Renal cortex interstitium (tissue), 15 donors: ENCODE measurements at places on chromosomes 13 and 19. TPM values are rescaled to one million over a fixed set of nuclear protein-coding genes. Genes with fewer than 3 reads are reported as not detected.

The PPM1N gene
- polyA plus RNA-seq: not detected

The TYK2 gene
- 101 TPM for polyA plus RNA-seq

The KL gene
- 41.8 TPM for polyA plus RNA-seq

The DMRTC2 gene
- polyA plus RNA-seq: not detected

The FSD1 gene
- 8.7 TPM for polyA plus RNA-seq

The CCDC169 gene
- 5.5 TPM for polyA plus RNA-seq

The PDE4C gene
- 0.30 TPM for polyA plus RNA-seq

The SHC2 gene
- 33.1 TPM for polyA plus RNA-seq

The FFAR2 gene
- 0.32 TPM for polyA plus RNA-seq

The MEF2B gene
- 2.9 TPM for polyA plus RNA-seq

The FLT3LG gene
- 2.5 TPM for polyA plus RNA-seq

The ENOX1 gene
- polyA plus RNA-seq: 11.1 TPM

DNA sequence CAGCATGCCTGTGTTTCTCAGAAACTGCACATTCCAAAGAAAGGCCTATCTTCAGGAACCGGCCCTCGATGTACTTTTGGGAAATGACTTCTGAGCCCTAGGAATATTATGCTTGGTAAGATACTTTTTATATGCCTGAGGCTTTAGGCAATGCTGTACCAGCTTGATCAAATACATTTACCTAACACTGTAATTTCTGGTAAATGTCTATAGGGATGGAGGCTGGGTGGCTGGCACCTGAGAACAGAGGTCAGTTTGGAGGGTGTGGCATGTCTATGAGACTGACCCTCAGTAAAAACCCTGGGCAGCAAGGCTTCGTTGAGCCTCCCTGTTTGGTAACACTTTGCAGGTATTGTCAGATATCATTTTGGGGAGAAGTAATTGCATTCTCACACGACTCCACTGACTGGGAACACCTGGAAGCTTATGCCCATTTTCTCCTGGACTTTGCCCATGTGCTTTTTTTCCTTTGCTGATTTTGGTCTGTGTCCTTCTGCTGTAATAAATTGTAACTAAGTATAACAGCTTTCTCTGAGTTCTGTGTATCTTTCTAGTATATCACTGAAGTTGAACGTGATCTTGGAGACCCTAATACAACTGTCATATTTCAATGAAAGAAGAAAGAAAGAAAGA lies 1339.1 kb downstream of the OLFM4 start:
- DNase-seq: no peak

DNA sequence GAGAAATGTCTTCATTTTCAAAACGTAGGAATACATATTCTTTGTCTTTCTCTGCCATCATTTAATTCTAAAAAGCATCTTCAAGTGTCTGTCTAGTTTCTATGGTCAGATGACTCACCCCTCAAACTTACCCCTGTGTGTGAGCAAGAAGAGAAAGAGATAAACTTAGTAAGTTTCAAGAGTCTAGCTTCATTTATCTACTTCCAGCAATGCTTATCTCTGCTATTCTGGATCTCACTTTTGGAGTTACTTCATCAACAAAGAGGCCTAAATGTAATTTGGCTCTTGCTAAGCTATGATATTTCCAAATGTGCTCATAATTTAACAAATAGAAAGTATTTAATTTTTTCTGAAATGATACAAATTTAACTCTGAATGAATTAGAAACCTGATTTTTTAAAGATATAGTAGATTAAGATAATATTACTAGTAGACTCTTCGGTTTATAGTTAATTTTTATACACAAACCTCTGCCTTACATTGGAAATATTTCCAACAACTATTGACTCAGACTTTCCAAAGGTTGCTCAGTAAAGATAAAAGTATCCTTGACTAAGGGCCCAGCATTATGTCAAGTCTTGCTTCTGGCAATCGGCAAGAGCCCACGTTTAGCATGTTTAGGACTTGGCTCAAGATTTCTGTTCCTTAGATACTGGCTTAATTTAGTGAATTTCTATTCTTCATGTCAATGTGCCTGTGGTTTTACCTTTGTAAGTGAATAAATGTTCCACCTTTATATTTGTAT lies 1511.0 kb upstream of the SLC10A2 start:
- no peak for DNase-seq

DNA sequence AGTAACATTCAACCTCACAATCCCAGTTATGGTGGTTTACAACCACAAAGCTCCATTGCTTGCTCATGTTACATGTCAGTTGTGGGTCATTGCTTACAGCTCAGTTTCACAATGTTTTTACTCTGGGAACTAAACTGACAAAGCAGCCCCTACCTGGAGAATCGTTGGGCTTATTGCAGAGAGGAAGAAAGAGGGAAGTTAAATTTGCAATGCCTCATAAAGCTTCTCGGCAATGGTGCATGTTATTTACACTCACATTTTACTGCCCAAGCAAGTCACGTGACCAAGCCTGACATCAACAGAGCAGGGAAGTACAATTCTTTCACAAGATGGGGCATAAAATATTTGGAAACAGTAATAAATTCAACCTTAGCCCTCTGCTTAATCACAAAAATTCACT lies 441.6 kb downstream of the TDRD3 start:
- peak; percentile 31 for DNase-seq

GRCh38 chr13:40662866-40663265 lies 3.6 kb downstream of the FOXO1 start:
- DNase-seq: no peak

- peak; percentile 66 for DNase-seq
Measured at GRCh38 chr13:99656092-99656745, 154.9 kb downstream of the TM9SF2 start.

DNA sequence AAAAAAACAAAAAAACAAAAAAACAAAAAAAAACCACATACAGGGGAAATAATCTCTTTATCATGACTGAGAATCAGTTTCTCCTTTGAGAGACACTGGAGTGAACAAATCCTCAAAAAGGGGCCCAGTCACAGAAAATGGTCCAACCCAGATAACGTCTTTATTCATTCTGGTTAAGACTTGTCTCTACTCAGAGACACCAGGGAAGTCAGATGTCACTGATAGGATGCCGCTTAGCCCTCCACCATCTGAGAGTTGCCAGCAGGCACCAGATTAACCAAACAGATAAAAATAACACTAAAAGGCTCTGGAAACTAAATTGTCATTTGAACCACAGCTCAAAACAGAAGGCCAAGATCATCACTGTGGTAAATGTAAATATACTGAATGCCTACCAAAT lies 1163.4 kb upstream of the ATXN8OS start:
- no peak for DNase-seq

- DNase-seq: no peak
Measured at GRCh38 chr19:23949611-23950010, 34.9 kb downstream of the ZNF726 start.

- no peak for DNase-seq
Measured at GRCh38 chr19:39138221-39139211, 12.9 kb downstream of the PAK4 start.

GRCh38 chr13:99959540-99960230 lies 11.9 kb downstream of the ZIC5 start:
- no peak for DNase-seq

GRCh38 chr19:35341006-35341405 lies 6.7 kb upstream of the FFAR1 start:
- DNase-seq: no peak

- no peak for DNase-seq
Measured at GRCh38 chr19:21856773-21857514, 21.0 kb upstream of the ZNF43 start.

DNA sequence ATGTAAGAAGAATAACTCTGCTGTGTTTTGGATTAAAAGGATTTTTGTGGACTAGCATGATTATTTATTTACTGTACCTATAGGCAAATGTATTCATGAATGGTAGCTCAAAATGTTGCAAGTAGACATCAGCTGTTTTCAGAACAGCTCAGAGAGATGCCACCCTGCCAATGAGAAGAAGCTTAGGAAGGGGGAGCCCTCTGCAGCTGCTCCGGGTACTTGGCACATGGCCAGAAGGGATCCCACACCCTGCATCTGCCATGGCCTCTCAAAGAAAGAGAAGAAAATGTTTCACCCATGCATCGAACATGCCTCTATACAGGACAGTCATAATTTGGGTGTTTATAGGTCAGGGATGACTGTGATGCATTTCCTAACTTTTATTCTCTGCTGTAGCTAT lies 30.5 kb upstream of the MBNL2 start:
- DNase-seq: no peak

GRCh38 chr19:50387176-50387867 lies 3.2 kb downstream of the POLD1 start:
- DNase-seq: no peak

DNA sequence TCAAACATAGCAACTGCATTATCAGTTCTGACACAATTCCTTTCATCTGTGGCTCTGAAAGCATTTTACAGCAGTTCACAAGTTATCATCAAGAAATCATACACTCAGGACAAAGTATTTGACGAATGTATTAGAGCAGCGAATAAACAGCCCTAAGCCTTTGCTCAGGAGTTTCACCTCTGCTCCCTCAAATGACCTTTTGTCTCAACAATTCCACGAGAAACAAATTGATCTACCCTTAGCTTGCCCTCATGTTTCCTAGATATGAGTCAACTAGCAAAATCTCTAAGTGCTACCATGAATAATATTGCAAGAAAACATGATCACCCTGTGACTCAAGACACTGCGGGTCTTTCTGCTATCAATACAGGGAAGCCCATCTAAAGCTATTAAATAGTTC lies 396.1 kb downstream of the EFNB2 start:
- DNase-seq: no peak

DNA sequence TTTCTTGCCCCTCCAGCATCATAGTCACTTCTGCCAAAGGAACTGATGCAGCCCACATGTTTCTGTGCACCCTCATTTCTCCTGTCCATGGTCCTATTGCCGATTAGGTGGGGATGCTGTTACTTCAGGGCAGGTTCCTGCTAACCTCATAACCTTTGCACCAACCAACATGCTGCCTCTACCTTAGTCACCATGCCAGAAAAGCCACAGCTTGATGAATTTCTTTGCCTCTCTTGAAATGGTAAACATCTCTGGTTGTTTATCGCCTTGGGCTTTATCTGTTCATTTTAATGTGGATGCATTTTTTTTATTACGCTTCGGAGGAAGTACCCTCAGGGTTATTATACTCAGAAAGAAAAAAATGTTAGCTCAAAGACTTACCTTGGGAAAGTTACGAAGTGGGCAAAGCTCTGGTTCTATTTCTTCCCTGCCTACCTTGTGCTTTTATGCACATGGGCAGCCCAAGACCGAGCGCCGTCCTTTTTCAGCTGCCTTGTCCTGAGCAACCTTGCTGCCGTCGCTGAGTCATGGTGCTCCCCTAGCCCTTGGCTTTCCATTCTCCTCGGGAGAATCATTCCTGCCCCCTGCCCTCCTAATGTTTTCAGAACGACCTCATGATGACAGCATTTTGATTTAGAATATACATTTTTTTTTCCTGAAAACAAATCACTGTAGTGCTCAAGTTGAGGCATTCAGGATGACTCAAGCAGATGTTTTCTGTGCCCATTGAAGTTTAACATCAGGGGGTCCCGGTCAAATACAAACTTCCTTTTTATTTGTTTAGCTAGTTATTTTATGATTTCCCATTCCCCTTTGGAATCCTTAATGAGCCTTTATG lies 280.0 kb downstream of the SHISA2 start:
- DNase-seq: no peak

GRCh38 chr13:21361123-21361522 lies 98.0 kb downstream of the ZDHHC20 start:
- no peak for DNase-seq

DNA sequence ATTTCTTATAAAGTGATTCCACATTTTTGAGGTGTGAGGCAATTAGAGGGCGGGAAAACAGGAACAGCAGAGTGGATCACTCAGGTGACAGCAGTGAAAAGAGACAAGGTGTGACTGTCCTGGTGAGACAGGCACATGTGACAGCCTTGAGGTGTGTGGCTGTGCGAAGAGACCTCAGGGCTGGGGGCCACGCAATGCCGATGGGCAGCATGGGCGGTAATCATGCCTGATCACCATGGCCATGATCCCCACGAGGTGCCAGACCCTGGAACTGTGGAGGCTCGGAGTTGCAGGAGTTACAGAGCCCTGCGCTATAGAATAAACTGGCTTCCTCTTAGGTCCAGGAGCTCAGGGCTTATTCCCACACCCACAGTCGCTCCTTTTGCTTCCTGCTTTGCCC lies 2.0 kb downstream of the SPACA6 start:
- no peak for DNase-seq

- no peak for DNase-seq
Measured at GRCh38 chr13:36674337-36675212, 755 bp downstream of the SERTM1 start.

- DNase-seq: no peak
Measured at GRCh38 chr19:31314156-31314555, 35.1 kb downstream of the TSHZ3 start.

DNA sequence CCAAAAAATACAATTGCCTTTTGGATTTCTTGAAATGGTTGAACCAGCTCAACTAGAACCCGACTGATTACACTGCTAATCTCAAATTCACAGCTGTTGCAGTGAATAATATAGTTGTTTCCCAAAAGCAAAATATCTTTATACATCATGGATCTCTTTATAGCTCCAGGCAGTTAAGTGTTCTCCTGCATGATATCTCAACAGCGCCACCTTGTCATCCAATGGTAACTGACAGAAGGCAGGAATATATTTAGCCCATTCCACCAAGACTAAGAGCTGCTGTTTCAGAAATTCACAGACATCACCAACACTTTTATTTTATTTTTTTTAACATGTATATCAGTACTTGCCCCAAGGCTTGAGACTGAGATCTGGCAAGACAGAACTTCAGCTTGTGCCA lies 1141.0 kb upstream of the PRR20A start:
- DNase-seq: no peak

DNA sequence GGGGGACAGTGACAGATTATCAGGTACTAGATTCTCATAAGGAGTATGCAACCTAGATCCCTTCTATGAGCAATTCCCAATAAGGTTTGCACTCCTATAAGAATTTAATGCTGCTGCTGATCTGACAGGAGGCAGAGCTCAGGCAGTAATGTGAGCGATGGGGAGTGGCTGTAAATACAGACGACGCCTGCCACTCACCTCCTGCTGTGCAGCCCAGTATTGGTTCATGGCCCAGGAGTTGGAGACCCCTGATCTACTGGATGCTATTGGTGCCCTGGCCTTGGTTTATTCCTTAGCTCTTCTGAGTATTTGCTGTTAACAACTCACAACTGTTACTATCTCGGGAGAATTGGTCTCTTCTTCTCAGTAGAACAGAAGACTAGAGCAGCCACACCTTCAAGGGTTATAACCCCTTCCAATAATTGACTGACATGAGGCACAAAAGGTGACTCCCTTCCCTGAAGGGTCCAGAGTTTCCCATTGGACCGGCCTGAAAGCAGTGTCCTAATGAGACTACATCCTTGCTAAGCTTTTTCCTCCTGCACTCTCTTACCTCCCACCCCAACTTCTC lies 35.0 kb upstream of the RBM26 start:
- DNase-seq: no peak

DNA sequence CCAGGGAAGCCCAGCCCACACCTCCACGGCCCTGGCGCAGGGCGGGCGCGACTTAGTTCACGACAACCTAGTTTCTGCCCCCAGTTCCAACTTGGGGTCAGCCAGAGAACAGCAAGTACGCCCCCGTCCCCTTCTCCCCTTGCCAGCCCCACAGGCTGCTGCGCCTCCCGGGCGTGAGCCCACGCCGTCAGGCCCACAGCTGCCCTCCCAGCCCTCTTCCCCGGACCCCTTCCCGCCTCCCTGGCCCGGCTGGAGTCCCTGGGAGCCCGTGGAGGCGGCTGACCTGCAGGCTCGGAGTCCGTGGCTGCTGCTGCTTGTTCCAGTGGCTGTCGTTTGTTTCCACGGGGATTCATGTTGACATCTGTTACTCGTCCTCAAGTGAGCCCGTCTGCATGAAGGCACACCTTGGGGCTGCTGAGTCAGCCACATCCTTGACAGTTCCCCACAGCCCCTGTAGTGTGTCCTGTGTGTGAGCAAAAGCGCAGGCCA lies 86.0 kb downstream of the ATP11A start:
- DNase-seq: no peak
